ENCODE measurements at places on chromosomes 2 and 18.

GRCh38 chr2:203880557-203881125 lies 13.1 kb downstream of the CTLA4 start:
- DNase-seq = no peak

GRCh38 chr2:118844261-118845004 lies 3.0 kb downstream of the EN1 start:
- DNase-seq = no peak

DNA sequence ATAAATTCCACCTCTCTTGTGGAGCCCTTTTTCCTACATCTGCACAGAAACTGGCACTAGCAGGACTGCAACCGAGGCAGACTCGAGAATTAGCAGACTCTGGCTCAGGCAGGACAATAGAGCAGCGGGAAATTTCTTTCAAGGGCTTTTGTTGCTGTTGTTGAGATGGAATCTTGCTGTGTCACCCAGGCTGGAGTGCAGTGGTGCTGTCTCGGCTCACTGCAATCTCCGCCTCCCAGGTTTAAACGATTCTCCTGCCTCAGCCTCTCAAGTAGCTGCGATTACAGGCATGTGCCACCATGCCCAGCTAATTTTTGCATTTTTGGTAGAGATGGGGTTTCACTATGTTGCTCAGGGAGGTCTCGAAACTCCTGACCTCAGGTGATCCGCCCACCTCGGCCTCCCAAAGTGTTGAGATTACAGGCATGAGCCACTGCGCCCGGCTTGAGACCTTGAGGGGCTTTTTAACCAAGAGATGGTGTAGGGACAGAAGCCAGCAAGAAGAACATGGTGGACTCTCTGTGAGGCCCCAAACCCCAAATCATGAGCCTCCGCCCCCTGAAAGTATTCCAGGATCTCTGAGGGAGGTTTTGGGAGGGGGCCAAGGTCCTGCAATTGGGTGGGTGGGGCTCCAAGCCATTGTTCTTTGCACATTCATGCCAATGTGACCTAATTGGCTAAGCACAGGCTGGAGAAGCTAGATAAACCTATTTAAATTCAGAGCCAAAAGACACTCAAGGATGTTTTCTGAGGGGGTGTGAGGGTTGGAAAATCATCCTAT lies 68.4 kb upstream of the MSH2 start:
- no peak for DNase-seq

GRCh38 chr18:26894426-26894825 lies 28.9 kb upstream of the AQP4 start:
- no peak for DNase-seq

DNA sequence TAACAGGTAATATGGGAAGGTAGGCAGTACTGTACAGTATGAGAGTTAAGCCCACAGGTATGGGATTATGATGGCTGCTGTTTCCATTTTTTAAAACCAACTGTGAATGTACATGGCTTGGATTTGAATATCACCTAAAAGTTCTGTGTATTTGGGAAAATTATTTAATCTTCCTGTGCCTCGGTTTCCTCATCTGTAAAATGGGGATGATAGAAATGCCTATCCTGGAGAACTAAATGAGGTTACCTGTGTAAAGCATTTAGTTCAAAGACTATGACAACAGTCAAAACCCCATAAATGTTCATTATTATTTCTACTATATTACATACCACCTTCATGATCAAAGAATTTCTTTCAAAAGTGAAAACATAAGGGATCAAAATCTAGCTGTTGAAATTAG lies 3.6 kb downstream of the KLHL41 start:
- no peak for DNase-seq

All from stimulated activated CD8-positive, alpha-beta memory T cell treated with anti-CD3 and anti-CD28 coated beads, Interleukin-15, amount 100 ng/mL, for 48 hours (primary cell).